Stimulated activated CD4-positive, alpha-beta T cell treated with anti-CD3 and anti-CD28 coated beads, Interleukin-1b, Interleukin-23, amount 100 ng/mL, for 1 hour (primary cell): ENCODE measurements at places on chromosomes 4 and X.

- no peak for DNase-seq
These were observed 156.6 kb downstream of the CHIC2 start for GRCh38 chr4:53907772-53908171.

DNA sequence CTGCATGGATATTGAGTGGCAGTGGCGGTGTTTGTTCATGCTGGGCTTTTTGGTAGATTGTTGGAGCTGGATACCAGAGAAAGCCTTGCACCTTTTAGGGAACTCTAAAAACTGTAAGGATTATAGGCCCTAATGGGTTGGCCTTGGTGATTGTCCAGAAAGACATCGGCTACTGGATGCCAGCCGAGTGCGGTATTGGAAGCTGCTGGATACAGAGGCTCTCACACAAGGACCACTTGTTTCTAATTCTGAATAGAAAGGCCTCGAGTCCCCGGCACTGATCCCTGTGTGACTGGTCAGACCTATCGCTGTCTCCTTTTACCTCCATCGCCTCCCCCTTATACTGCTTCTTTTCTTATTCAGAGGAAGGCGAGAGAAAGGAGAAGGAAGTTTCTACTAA is 27.3 kb upstream of the SCOC start:
- DNase-seq, result no peak

DNA sequence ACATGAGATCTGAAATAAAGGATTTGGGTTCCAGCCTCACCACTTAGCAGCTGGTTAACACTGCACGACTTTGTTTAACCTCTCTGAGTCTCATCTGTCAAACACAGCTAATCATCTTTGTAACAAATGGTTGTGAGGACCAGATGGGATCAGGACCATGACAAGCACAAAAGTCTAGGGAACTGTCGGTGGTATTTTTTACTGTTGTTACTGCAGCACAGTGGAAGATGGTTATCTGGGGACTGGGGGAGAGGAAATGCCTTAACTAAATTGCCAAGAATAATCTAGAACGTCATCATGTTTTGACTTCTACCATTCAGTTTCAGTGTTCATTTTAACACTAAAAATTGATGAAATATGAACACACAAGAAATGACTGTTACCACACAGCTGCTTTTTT is 99.5 kb downstream of the ADGRA3 start:
- no peak for DNase-seq

- no peak for DNase-seq
These were observed 10.9 kb upstream of the EXOSC9 start for GRCh38 chr4:121789960-121790829.

- DNase-seq, result no peak
These were observed 242.6 kb upstream of the RASGEF1B start for GRCh38 chr4:81714291-81714690.

DNA sequence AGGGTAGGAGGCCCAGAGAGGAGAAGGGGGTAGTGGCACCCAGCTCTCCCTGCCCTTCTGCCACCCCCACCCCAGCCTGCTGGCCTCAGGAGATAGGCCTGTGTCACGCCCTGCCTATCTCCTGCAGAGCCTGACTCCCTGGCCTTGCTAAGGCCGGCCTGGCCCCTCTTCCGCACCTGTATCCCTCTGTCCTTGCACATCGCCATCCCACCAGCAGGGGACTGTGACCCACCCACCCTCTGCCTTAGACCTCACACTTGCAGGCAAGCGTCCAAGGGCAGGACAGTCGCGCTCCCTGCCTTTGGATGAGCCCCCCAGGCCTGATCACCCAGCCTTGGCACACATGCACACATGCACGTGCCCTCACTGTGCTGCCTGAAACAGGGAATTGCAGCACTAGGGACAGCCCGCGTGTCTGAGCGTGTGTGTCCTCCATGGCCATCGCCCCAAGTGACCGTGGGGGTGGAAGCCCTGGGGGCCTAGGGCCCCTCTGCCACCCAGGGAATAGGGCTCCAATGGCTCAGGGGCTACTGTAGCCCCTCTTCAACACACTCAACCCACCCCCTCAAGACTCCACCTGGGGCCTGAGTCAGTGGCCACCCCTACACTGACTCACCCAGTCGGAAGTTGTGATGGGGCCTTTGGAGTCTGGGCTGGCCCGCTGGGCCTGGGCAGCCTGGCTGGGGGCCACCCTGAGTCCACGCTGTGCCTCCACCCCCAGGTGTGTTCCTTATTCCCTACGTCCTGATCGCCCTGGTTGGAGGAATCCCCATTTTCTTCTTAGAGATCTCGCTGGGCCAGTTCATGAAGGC is 2.1 kb downstream of the SLC6A8 start:
- DNase-seq, result no peak

DNA sequence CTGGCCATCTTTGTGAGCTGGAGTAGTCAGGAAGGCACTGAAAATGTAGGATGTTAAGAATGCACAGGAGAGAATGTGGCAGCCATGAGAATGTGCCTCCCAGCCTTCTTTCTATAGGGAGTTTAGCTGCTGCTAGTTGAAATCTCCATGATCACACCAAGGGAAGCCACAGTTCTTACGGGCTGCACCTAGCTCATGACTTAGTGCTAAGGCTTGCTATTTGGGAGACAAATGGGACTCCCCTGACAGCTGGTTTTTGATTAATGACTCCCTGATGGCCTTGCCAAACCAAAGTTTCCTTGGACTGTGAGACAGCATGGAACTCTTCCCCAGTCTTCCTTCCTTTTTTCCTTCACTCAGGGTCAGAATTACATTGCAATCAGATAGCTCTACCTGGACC is 9.2 kb downstream of the CTSO start:
- DNase-seq, result no peak

DNA sequence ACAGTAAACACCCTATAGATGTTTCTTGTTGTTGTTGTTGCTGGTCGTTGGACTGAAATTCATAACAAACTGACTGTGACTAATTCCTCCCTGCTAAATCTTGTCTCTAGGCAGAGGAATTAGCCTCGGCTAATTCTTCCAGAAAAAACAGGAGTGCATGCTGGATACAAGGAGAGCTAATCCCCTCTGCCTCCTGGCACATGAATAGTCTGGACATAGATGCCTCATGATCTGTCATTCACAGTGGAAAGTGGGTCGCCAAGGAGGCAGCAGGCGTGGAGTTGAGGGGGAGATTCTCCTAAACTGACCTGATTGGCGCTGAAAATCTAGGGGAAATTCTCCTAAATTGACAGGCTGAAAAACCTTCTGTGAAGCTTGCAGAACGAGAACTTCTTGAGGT is 220.1 kb downstream of the DCTD start:
- no peak for DNase-seq
